Left ventricle myocardium superior (tissue), 1 donor: ENCODE measurements at places on chromosomes 2 and 18.

DNA sequence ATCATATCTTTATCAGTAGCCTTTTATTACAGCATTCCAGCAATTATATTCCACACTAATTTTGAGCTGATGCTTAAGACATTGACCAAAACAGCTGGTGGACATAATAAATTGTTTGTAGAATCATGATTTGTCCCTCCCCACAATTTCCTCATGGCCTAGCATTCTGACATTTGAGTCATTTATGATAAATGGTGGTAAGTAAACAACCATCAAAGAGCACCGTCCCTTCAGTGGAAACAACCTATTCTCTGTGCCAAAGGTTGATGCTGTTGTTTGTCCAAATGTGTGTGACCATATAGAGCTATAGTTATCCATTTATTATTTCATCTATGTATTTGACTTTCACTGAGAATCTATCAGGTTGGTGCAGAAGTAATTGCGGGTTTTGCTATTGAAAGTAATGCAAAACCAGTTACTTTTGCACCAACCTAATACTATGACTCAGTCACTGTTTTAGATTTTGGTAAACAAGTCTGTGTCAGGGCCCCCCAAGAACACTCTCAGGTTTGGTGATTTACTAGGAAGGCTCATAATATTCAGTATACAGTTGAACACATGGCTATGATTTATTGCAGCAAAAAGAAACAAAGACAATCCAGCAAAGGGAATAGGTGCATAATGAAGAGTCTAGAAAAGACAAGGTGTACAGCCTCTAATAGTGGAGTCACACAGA, 608.7 kb upstream of the REG3G start:
- DNase-seq = no peak

- DNase-seq = no peak
Measured at GRCh38 chr2:189142893-189143759, 36.4 kb downstream of the COL5A2 start.

- DNase-seq = no peak
Measured at GRCh38 chr18:1104181-1104881, 199.7 kb downstream of the ADCYAP1 start.

- DNase-seq = no peak
Measured at GRCh38 chr18:35030277-35030989, 10.8 kb upstream of the MAPRE2 start.

DNA sequence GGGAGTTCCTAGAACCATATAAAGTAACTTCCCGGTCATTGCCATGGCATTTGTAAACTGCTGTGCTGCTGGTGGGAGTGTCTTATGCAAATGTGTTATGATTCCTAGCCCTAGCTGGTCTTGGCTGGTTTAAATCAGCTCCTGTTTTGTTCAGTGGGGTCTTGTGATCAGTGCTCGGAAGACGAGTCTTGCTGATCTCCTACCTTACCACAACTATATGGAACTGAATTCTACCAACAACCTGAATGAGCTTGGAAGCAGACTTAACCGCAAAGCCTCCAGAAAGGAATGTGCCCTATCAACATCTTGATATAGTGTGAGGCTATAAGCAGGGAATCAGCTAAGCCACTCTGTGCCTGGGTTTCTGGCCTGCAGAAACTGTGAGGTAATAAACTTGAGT, 33.5 kb downstream of the POLE4 start:
- no peak for DNase-seq

- no peak for DNase-seq
Measured at GRCh38 chr18:5462227-5462626, 81.6 kb downstream of the EPB41L3 start.

DNA sequence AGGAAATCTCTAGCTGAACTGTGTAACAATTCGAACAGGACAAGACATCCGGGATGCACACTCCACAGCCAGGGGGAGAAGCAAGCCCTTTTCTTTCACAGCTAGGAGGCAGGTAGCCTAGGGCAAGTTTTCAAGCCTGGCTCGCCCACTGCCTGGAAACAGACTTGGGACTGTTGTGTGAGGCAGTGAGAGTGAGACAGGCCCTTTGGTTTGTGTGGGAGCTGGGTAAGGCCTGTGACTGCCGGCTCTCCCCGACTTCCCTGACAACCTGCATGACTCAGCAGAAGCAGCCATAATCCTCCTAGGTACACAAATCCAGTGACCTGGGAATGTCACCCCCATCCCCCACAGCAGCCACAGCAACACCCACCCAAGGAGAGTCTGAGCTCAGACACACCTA, 179.7 kb downstream of the WDPCP start:
- no peak for DNase-seq

DNA sequence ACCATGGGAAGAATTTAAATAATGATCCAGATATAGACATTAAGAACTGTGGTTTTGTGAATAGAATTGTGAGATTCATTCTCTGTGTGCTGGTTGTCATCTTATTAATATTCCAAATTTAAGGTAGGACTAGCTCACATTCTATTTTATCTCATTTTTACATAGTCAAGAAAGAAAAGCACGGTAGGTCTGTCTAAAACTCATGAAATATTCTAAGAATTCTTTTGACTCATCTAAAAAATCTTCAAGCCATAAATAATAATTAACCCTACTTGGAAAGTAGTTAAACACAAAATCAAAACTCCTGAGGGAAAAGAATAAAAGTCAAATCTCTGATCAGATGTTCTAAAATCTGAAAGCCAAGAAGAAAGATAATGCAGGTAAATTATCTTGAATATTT, 388.8 kb upstream of the CHAC2 start:
- no peak for DNase-seq

- DNase-seq = no peak
Measured at GRCh38 chr2:113012436-113013335, 7.4 kb downstream of the IL36A start.

GRCh38 chr2:241885946-241886643, 16.6 kb downstream of the RTP5 start:
- peak; percentile 16 for DNase-seq

DNA sequence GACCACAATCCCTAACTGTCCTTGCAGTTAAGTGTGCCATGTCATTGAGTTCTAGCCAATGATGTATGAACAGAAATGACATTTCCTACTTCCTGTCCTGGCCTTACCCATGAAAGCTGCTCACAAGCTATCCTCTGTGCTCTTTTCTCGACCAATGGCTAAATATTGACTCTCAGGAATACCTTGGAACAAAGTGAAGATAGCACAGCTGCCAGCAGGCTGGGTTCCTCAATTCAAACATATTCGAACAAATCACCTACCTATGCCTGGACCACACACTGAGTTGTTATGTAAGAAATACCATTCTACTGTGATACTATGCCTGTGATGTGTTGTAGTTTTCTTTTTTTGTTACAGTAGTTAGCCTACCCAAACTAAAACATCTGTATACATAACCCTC, 65.1 kb downstream of the GAREM1 start:
- no peak for DNase-seq

DNA sequence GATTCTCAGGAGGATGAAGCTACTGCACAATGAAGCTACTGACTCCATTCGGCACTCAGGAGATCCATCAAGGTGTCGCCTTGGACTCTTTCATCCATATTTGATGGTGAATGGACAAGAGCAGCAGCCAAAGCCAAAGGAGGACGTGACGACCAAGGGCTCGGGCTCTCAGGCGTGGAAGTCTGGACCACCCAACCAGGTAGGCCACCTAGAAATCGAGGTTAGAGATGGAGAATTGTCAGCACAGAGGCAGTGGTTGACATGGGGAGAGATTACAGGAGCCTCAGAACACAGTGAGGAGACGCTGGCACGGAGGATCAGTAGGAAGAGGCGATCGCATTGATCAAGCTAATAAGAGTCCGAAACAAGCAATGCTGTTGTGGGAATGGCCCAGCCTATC, 240.5 kb upstream of the ID2 start:
- DNase-seq = no peak
